ENCODE measurements at places on chromosomes 16 and 17. TPM values are rescaled to one million over a fixed set of nuclear protein-coding genes. Genes with fewer than 3 reads are reported as not detected.

SPN gene
- total RNA-seq, result not detected

SALL1 gene
- 0.09 TPM for total RNA-seq

SULT1A2 gene
- not detected for total RNA-seq

TEX19 gene
- 0.45 TPM for total RNA-seq

CIITA gene
- 0.05 TPM for total RNA-seq

RAB11FIP3 gene
- 26.9 TPM for total RNA-seq

MARCHF10 gene
- total RNA-seq, result 1.8 TPM

LDAF1 gene
- total RNA-seq, result 20.4 TPM

SNX20 gene
- total RNA-seq, result not detected

C1QL1 gene
- total RNA-seq, result 17.0 TPM

CASKIN1 gene
- total RNA-seq, result 0.41 TPM

OR1F1 gene
- total RNA-seq, result 0.18 TPM

CEMP1 gene
- total RNA-seq, result 0.12 TPM

KRTAP1-5 gene
- not detected for total RNA-seq

SOX15 gene
- total RNA-seq, result 0.30 TPM

PFAS gene
- total RNA-seq, result 50.2 TPM

HES7 gene
- 2.6 TPM for total RNA-seq

DLX4 gene
- 1.7 TPM for total RNA-seq

SOX9 gene
- total RNA-seq, result 6.6 TPM

MPV17L gene
- 5.9 TPM for total RNA-seq

ZNF764 gene
- total RNA-seq, result 4.2 TPM

PRSS22 gene
- 1.3 TPM for total RNA-seq

SLFN14 gene
- not detected for total RNA-seq

ZP2 gene
- not detected for total RNA-seq

TMED6 gene
- total RNA-seq, result not detected

CDRT15L2 gene
- not detected for total RNA-seq

KRT32 gene
- total RNA-seq, result not detected

CA4 gene
- 0.30 TPM for total RNA-seq

TNP2 gene
- total RNA-seq, result not detected

MSL1 gene
- total RNA-seq, result 53.1 TPM

KRT23 gene
- 0.19 TPM for total RNA-seq

CAPNS2 gene
- not detected for total RNA-seq

SLX1B gene
- 83.8 TPM for total RNA-seq

SNAI3 gene
- total RNA-seq, result not detected

All from A549 treated with GW870086 at 1 μM for 4 hours (cell line).